ENCODE measurements at places on chromosomes 5 and 9.

- DNase-seq: no peak
These were observed 292.7 kb downstream of the TMEM167A start for GRCh38 chr5:82784521-82784920.

GRCh38 chr5:123710031-123710430 is 198.1 kb downstream of the CSNK1G3 start:
- no peak for DNase-seq

DNA sequence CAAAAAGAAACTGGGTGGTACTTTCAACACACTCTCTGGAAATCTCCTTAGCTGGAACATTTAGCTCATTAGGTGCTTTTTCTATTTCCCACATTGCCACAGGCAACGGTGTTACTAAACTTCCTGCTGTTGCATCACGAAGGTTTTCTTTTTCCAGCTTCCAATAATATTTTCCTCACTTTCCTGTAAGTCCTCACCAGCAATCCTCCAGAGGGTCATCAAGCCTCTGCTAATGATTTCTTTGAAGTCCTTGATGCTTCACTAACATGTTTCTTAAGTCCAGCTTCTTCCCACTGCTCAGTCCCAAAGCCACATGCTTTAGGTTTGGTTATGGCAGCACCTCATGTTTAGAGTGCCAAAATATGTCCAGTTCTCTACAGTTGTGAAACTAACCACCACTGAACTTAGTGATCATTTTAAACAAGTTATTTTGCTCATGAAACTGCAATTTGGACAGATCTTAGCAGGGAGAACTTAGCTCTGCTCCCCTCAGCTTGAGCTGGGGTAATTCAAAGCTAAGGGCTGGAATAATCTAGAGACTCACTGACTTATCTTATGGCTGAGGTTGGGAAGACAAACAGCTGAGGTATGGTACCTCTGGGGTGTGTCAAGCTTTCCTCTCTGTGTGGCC is 39.9 kb upstream of the RETREG1 start:
- DNase-seq: no peak

- DNase-seq: no peak
These were observed 183.2 kb upstream of the DAB2 start for GRCh38 chr5:39608024-39608423.

- DNase-seq: no peak
These were observed 235.1 kb downstream of the GADD45G start for GRCh38 chr9:89839952-89840351.

GRCh38 chr9:3708751-3709150 is 182.9 kb upstream of the RFX3 start:
- no peak for DNase-seq

GRCh38 chr9:89980600-89980999 is 375.8 kb downstream of the GADD45G start:
- DNase-seq: no peak

- DNase-seq: no peak
These were observed 178.9 kb downstream of the SH3GL2 start for GRCh38 chr9:17757816-17758215.

Measured in hematopoietic multipotent progenitor cell treated with erythropoietin and hydrocortisone succinate and interleukin-3 and kit ligand, for 4 days (in vitro differentiated cells).